Amniotic stem cell (primary cell): ENCODE measurements at places on chromosomes 2 and 18.

DNA sequence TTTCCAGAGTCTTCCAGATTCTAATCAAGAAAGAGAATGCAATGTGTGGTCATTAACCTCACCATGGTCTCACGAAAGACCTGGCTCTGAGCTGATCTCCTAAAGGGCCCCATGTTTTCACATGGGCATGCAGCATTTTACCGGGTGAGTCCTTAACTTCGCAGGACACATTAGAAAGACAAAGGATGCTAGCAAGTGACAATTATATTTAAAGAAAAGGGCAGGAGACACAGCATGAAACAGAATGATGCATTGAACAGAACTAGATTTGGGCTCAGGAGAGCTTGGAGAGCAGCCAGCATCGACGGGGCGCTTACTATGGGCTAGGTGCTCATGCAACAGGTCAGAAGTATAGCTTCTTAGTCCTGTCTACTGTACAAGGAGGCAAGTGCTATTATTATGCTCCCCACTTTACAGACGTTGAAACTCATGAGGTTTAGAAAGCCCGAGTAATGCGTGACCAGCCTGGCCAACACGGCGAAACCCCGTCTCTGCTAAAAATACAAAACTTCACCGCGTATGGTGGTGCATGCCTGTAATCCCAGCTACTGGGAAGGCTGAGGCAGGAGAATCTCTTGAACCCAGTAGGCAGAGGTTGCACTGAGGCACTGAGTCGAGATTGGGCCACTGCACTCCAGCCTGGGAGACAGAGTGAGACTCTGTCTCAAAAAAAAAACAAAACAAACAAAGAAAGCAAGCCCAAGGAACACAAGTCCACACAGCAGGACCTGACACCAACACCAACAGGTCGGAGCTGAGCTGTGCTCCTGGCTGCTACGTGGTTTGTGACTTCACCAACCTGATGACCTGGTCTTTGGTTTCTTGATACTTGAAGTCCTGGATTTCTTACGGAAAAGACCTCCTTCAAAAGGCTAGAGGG is 16.1 kb downstream of the MBP start:
- no peak for DNase-seq

GRCh38 chr2:177235855-177236437 is 23.4 kb downstream of the HNRNPA3 start:
- DNase-seq = no peak

DNA sequence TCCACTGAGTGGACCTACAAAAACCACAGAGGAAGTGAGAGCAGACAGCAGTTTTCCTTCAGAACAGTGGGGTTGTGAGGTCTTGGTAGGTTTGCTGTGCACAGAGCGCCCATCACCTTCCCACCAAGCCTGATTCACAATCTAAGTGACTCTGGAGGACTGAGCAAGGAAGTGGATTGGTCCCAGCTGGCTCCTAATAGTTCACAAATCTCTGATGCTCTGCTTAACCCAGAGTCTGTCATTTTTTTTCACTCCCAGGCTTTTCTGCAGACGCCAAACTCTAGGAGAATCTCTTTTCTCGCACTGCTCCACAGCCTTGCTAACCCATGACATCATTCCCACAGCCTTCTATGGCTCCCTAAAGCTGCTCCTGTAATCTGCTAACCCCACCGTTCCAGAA is 280.4 kb downstream of the C1D start:
- DNase-seq = no peak

GRCh38 chr18:57856557-57857280 is 53.6 kb upstream of the ATP8B1 start:
- no peak for DNase-seq

GRCh38 chr2:44939106-44940048 is 2.1 kb upstream of the SIX3 start:
- no peak for DNase-seq

- no peak for DNase-seq
These were observed 101.2 kb downstream of the MCFD2 start for GRCh38 chr2:46814160-46814961.

DNA sequence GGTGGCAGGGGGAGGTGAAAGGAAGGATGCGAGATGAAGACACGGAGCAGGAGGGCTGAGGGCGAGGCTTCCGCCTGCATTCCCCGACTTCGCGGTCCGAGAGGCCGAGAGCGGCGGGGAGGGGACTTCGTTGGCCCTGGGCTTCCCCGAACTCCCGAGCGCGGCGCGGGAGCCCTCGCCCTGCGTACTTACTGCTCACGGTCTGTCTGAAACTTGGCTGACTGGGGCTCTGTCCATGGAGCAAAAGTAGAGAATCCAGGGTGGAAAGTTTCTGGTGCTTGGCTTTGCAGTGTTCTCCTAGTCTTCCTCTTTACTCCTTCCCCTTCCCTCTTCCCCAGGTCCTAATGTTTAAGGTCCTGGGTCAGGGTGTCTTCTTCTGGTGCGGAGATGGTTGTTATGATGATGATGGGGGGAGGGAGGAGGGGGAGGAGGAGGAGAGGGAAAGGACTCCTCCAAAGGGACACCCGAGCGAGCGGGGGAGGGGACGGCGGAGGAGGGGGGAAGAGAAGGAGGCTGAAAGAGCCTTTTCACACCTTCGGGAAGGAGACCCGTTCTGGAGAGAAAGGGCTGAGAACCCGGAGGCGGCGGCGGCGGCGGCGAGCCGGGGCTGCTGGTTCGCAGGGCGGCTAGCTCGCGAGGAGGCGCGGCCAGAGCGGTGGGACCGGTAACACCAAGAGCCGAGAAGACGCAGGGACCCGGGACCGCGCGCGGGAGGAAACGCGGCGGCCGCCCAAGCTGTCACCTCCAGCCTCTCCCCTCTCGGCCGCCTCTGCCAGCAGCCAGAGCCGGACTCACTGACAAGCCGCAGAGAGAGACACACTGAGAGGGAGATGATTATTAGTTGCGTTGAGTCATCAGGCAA is at the start of gene SATB2:
Gene SATB2, minus strand, starts transcription at position 793 of the 862 bp plus-strand sequence. CDS start 1,902 bp downstream, outside the sequence.
- peak; percentile 71 for DNase-seq

DNA sequence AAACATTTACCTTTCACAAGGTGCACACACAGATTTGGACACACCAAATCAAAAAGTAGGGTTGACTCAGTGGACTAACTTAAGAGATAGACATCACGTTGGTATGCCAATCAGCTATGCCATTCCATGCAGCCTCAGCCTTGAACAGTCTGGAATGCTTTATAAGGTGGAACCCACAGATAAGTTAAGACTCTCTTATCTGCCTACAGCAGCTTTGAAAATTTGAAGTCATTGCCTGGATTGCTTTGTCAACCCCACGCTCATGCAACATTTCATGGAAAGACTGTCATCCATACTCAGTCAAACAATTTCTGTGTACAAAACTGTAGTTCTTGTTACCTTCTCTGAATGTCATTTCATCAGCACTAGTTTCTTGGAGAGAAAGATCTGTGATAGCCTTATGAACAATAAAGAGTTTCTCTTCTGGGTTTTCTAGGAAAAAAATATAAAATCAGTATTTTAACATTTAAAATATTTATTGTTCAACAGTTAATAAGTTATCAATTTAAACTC is 1.2 kb downstream of the ERMN start:
- DNase-seq = no peak

- DNase-seq = peak; percentile 39
These were observed 43.6 kb downstream of the TSPYL6 start for GRCh38 chr2:54212456-54212855.

- no peak for DNase-seq
These were observed 108.1 kb upstream of the SIX3 start for GRCh38 chr2:44833171-44834069.

DNA sequence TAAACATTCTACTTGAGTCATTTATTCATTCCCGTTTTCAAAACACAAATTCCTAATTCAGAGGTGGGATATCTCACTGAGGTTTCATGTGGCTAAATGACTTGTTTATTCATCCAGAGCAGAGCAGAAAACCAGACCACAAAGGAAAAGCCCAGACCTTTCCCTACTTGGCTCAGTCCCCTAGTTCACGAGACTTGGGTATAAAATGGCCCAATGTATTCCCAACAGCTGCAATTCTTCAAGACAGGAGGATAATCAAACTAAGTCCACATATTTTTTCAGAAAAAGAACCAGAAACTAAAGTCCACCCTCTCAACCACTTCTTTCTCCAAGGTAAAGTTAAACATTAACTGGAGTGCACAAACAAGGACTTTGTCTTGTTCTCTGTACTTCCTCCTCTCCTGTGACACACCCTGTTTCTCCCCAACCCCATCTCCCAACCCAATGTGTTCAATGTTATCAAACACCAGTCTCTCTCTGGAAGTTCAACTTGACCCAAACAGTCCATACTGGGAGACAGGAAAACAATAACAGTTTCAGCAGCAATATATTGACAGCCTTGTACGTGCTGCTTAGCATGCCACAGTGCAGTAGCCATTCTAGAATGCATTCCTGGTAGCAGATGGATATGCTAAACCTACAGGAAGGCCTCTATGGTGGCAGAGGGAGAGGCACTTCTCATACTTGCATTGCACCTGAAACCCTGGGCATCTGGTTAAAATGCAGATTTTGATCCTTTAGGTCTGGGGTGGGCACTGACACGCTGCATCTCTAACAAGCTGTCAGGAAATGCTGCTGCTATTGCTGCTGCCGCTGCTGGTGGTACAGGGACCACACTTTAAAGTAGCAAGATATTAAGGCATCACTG is 110.7 kb downstream of the INO80D start:
- DNase-seq = no peak

- DNase-seq = no peak
These were observed 250.9 kb downstream of the LRRTM4 start for GRCh38 chr2:77271262-77271661.

- no peak for DNase-seq
These were observed 203.5 kb downstream of the MBD2 start for GRCh38 chr18:54020966-54021365.

- DNase-seq = peak; percentile 91
These were observed 92.3 kb upstream of the THUMPD2 start for GRCh38 chr2:39871291-39871761.

GRCh38 chr18:10752382-10752781 is 226.6 kb downstream of the NAPG start:
- DNase-seq = no peak

DNA sequence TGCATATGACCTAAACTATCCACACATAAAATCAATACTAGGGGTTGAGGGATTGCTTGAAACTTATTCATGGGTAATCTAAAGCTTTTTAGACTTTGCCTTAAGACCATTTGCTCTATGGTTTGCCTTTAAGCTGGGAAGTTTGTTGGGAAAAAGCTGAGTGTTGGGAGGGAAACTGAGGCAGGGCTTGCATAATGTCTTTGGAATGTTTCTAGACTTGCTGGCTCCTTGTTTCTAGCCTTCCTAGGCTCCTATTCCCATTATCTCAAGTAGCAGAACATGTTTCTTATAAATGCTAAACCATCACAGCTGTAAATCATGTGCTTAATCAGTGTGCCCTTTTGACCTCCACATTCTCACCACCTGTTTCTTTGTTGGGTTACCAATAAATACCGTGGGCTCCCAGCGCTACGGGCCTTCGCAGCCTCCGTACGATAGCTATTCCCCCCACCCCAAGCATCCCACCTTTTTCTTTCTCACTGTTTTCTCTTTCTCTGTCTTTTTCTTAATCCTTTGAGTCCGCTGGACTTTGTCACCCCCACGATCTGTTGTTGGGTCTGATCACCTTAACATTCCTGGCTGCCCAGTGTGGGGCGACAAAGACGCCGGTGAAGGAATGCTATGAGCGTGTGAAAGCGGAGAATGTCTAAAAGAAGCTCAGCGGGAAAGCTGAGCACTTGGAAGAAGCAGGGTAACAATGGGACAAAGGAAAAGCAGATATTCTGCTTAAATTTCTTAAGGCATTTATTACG is 49.4 kb upstream of the CWC22 start:
- DNase-seq = no peak

DNA sequence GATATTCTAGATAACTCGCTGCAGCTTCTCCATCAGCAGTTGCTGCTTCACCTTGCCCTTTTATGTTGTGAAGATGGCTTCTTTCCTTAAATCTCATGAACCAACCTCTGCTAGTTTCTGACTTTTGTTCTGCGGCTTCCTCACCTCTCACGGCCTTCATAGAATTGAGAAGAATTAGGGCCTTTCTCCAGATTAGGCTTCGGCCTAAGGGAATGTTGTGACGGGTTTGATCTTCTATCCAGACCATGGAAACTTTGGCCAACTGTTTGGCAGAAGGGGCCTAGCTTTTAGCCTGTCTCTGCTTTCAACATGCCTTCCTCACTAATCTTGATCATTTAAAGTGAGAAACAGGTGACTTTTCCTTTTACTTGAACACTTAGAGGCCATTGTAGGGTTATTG is 199.9 kb downstream of the CYP26B1 start:
- no peak for DNase-seq

DNA sequence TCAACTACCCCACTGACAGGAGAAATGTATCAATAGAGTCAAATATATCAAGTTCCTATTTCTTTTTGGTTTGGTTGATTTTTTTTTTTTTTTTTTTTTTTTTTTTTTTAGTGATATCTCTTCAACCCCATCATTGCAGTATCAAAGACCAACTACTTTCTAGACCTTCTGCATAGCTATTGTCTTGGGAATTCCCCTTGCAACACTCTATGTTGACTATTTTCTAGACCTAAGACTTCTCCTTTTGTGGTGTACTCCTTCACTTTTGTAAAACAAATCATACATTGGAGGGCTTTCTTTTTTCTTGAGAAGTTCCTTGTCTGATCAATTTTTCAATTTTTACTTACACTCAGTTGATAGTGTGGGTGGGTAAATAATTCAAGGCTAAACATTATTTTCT is 46.5 kb upstream of the NR4A2 start:
- no peak for DNase-seq

DNA sequence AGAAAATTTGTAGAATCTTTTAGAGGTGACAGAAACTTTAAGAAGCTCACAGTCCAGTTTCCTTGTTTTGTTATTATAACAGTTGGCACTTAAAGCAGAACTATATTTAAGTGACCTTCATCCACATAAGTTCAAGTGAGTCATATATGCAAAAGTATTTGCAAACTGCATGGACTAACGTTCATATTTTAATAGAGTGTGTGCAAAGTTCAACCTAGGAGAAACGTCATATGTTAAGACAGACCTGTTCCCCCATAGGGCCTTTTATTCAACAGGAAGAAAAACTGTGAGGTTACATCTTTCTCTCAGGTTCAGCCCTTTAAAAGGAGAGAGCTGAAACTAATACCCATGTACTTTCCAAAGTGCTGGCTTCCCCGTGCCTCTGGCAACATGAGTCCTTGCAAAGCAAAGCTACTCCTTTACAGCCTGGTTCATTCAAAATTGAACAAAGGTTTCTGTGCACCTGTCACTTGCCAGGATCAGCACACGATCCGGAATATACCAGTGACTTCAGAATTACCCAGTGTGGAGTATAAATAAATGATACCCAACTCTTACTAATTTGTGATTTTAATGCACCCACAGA is 280.0 kb upstream of the RAB12 start:
- no peak for DNase-seq

- no peak for DNase-seq
These were observed 44.7 kb downstream of the CMPK2 start for GRCh38 chr2:6820903-6821584.

GRCh38 chr2:239433777-239434403 is 33.1 kb upstream of the HDAC4 start:
- DNase-seq = no peak

DNA sequence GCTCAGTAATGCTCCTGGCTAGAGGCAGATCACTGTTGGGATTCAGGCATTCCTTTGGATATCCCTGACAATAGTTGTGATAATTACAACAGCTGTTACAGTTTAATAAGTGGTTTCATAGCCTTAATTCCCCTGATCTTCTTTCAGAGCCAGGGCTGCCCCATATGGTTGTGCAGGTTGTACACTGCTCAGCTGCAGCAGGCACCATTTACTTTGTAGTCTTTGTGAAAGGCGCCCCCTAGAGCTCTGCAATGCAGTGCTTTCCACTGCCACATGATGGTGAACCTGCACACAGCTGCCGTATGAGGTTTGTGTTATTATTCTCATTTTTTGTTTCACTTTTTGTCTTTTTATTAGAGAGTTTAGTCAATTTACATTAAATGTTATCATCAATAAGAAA is 239.1 kb downstream of the KCNS3 start:
- no peak for DNase-seq
